Esophagus mucosa (tissue), 1 donor: ENCODE measurements at places on chromosomes 3 and 15. TPM values are rescaled to one million over a fixed set of nuclear protein-coding genes. Genes with fewer than 3 reads are reported as not detected.
A peak's percentile ranks its signal among the peaks of the same experiment; 100 is the strongest.

The LEKR1 gene
- 1.2 TPM for total RNA-seq

The RTP4 gene
- total RNA-seq: 1.8 TPM

- ATAC-seq: no peak
These were observed 62.3 kb downstream of the ADAMTS17 start for GRCh38 chr15:100279446-100279845.

- no peak for ATAC-seq
These were observed 43.2 kb upstream of the LINGO1 start for GRCh38 chr15:77675806-77676415.

DNA sequence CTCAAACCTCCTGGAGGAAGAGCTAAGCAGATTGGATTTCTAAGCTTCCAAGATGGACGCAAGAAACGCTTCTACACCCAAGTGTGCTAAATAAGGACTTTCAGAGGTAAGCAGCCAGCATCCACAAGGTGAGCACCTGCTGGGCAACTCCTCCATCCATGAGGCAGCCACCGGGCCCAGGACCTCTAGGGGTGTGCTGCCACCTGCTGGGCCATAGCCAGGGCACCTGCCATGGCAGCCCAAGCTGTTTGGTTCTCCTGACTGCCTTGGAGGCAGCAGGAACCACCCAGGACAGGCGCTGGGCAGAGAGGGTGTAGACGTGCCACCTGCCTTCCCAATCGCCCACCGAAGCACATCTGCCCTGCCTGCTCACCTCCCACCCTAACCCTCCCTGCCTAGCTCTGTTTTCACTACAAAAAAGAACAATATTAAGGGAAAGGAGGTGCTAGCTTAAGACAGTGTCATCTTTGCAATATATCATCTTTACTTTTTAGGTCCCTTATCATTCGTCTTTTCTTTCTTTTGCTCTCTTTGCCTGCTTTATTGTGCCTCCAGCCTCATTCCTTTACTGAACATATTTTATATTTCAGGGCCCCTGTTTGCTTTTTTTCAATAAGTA lies 12.9 kb downstream of the C15orf62 start:
- ATAC-seq: peak; percentile 85

The LRRC31 gene
- not detected for total RNA-seq

The UBA7 gene
- total RNA-seq: 15.3 TPM

The GOLGA8H gene
- not detected for total RNA-seq

- ATAC-seq: no peak
These were observed 530 bp upstream of the FBXL22 start for GRCh38 chr15:63596676-63597037.

GRCh38 chr3:101925564-101925963 lies 76.2 kb downstream of the NFKBIZ start:
- ATAC-seq: peak; percentile 10

- no peak for ATAC-seq
These were observed 11.6 kb downstream of the RFX7 start for GRCh38 chr15:56232058-56232457.

- ATAC-seq: no peak
These were observed 108.5 kb downstream of the SYNPR start for GRCh38 chr3:63386568-63386967.

- ATAC-seq: no peak
These were observed 57.2 kb downstream of the SLC15A2 start for GRCh38 chr3:121951291-121951919.
